ENCODE measurements at places on chromosomes 12 and 14.

GRCh38 chr12:59452259-59452658 lies 143.6 kb upstream of the SLC16A7 start:
- DNase-seq, result peak; percentile 58

- no peak for DNase-seq
Measured at GRCh38 chr12:34215213-34215892, 193.1 kb downstream of the ALG10 start.

GRCh38 chr14:105466531-105467248 lies 7.9 kb upstream of the CRIP2 start:
- no peak for DNase-seq

- DNase-seq, result no peak
Measured at GRCh38 chr14:83994020-83994419, 1535.9 kb upstream of the FLRT2 start.

DNA sequence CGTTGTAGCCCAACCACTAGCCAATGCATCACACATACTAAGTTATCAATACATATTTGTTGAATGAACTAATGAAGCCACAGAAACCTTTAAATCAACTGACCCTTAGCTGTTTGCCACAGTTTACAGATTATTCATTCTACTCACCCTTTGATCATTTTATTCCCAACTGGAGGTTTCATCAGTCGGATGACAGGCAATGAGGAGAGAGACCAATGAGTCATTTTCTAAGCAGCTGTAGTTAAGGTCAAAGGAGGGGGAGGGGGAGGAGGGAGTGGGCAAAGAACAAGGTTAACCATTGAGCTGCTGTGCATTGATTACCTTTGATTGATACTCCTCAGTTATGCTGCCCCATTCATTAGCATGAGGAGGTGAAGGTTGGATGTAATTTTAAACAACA lies 469.5 kb downstream of the VRK1 start:
- DNase-seq, result peak; percentile 76

DNA sequence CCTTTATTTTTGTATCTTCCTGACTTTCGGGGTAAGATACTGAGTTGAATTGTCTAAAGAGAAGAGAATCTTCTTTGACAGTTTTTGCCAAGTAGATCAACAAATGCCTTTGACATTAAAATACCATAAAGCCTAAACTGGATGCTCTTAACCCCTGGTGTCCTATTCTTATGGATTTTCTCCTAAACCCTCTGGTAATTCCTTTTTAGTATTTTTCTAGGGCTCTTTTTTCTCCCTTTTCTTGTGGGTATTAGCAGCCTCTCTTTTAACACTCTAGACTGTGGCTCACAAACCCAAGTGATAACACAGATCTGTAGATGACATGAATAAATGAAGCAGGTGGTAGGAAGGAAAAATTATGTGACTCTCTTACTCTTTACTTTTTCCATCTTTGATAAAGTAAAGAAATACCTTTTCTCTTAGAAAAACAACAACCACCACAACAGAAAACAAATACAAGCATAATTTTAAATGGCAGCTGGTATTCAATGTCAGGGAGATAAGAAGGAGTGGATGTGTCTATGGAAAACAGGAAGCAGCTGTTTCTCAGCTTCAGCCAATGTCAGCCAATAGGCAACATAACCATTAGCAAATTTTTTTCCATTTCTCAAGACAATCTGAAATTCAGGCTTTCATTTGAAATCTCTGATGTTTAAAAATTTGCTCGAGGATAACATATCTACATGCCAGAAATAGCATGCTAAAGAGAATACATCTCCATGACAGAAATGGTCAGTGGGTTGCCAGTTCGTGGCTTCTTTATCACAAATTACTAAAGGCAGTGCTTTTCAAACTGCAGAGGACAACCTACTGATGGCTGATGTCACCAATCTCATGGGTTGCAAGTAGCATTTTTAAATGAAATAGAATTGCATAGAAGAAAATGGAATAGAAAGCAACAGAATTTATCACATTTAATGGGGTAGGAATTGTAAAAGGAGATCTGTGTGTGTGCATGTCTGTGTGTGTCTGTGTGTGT lies 123.1 kb upstream of the KRR1 start:
- no peak for DNase-seq

GRCh38 chr14:69101331-69101826 lies 51.5 kb downstream of the DCAF5 start:
- DNase-seq, result peak; percentile 49

DNA sequence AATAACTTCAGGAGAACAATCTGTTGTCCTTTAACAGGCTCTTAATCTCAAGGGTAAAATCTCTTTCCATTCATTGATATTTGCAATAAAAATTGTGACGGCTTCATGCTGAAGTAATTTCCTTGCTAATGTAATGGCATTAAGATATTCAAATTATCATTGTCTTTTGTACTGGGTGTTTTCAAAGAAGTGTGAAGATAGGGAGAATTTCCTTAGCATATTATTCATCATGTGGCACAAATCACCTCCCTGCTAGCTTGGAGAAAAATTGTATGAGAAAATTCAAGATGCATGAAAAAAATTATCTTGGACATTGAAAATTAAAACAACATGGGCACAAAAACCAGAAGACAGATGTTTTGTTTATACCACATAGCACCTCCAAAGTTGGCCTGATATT lies 63.6 kb upstream of the ARID2 start:
- DNase-seq, result no peak

GRCh38 chr12:67274186-67274585 lies 5.0 kb downstream of the CAND1 start:
- no peak for DNase-seq

DNA sequence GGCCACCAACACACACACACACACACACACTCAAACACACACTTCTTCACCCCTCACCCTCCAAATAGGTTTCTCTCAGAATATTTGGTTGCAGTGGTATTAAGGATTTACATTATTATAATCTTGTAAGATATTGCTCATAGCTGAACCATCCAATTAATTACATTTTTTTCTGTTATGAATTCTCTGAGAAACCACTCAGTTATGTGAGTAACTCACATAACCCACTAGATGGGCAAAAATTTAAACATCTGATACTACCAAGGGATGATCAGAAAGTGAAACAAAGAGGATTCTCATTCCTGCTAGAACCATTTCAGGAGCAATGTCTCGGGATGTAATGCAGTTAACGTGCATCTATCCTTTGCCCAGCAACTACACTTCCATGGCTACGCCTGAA lies 31.6 kb downstream of the TMTC1 start:
- DNase-seq, result no peak

- no peak for DNase-seq
Measured at GRCh38 chr12:8831116-8831515, 8.7 kb downstream of the A2ML1 start.

GRCh38 chr14:104788161-104788818 lies 7.3 kb downstream of the AKT1 start:
- no peak for DNase-seq

GRCh38 chr14:99737956-99738667 lies 54.0 kb downstream of the CYP46A1 start:
- DNase-seq, result no peak

DNA sequence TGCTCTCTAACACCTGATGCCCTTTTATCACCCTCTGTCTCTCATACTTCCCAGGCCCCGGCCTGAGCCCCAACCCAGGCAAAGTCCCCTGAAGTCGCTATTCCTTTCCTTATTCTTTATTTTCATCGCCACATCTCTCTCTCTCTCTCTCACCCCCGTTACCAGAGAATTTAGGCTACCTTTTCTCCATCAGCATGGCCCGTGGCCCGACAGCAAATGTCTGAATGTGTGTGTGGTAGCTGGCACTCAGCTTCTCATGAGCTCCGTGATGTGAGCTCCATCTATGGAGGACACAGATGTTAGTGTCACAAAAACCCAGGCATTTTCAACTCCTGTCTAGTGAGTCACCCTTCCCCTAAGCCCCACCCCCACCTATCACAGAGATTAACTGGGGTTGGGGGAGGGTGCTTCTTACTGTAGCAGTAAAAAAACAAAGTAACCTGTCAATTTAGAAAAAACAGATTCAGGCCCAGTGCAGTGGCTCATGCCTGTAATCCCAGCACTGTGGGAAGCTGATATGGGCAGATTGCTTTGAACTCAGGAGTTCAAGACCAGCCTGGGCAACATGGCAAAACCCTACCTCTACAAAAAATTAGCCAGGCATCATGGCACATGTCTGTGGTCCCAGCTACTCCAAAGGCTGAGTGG lies 53.8 kb downstream of the VCPKMT start:
- DNase-seq, result peak; percentile 72

- DNase-seq, result no peak
Measured at GRCh38 chr12:130482448-130482847, 144.8 kb downstream of the PIWIL1 start.

DNA sequence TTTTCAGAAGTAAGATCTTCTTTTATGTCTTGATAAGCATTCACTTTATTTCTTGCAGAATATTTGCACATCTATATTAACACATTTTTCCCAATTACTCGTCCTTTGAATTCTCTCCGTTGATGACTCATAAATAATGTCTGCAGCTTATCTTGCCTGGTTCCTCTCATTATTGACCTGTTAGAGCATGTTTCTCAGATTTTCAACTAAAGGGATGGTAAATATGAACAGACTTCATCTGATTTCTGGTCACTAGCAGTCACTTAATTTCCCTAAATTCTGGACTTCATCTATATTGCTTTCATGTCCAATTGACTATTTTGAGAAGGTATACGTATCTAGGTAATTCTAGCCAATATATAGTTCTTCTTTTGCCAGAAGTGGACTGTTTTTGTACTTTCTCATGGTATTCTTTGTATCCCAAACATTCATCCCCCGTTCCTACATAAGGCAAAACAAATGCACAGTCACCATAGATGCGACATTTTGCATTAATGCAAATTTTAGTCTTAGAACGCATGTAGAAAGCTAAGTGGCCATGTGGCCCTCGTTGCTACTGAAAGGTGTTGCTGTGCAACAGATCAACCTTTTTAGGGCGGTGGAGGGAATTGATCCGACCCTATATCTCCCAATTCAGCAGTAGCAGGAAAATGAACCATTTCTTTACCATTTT lies 6.2 kb downstream of the PIK3C2G start:
- DNase-seq, result no peak

DNA sequence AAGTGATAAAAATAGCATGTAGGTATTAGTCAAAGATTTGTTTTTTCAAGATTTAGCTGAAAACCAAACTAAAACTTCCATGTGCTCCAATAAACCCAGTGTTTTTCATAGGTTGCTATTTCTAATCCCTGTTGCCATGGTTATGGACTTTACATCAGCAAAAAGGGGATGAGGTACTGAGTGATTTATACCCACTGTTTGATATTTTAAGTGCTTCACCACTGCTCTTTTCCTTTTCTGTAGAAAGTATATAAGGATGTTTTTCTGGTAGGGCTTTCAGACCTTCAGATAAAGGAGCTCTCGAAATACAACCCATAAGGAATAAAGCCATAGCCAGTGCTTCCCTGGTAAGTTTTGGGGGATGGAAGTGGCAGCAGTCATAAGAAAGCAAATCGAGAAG lies at the start of gene OTOGL:
Gene OTOGL, plus strand, starts transcription at position 279 of the 400 bp plus-strand sequence. CDS start 109,895 bp downstream, outside the sequence.
- DNase-seq, result no peak

GRCh38 chr14:39181693-39182047 lies 6.6 kb downstream of the PNN start:
- DNase-seq, result no peak

DNA sequence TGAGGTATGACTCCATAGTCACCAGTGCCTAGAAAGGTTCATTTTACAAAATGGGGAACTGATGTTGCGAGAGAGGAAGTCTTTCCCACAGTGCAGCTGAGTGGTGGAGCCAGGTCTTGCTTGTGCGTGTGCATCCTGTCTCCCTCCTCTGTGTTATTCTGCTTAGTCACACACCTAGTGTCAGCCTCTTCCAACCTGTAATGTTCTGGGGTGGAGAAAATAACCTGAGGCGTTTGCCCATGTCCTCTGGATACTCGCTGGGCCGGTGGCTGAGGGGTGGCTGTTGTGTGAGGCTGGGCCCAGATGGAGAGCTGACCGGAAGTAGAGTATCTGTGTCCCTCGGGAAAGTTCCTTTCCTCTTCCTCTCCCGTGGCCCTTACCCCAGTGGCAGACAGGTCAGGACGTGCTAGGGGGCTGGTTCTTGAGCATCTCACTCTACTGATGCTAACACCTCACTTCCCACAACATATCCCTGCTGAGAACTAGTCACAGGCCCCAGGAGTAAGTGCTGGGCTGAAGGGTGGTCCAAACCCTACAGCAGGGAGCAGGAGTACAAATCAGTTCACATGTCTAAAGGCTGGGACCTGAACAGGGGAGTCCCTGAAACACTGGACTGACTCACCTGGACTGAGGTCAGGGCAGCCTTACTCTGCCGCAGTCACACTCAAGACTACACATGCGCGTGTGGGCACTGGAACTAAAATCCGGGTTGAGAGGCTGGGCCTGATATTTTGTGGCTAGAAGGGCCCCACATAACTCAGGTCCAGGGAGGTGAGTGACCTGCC lies 7.0 kb downstream of the MLF2 start:
- DNase-seq, result no peak

DNA sequence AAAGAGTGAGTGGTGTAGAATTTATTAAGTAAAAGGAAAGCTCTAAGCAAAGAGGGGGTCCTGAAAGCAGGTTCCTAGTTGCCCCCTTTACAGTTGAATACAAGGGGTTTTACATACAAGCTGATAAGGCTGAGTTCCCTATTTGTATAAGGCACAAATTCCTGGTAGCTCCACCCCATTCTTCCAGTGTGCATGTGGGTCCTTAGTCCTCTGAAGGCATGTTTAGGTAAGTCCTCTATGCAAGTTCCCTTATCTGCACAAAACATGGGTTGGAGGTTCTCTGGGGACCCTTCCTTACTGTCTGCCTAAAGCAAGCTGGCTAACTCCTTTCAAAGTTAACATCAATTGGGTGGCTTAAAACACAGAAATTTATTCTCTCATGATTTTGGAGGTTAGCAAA lies 2.9 kb upstream of the FAR2 start:
- no peak for DNase-seq

DNA sequence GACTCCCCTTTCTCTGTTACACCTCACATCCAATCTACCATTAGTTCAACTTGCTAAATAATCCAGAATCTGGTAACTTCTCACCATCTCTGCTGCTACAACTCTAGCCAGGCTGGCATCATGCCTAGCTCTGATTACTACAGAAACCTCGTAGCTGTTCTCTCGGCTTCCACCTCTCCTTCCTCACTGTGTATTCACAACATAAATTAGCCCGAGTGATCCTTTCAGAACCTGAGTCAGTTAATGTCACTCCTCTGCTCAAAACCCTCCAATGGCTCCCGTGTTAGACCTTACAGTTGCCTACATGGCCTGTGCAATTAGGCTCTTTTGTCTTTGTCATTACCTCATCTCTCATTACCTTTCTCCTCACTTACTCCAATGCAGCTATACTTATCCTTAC lies 139.4 kb downstream of the PDE3A start:
- no peak for DNase-seq

- no peak for DNase-seq
Measured at GRCh38 chr14:30271811-30272323, 287.1 kb upstream of the G2E3 start.

- DNase-seq, result no peak
Measured at GRCh38 chr12:91603060-91603459, 420.4 kb upstream of the DCN start.

GRCh38 chr12:116735951-116736599 lies 1.8 kb downstream of the SPRING1 start:
- DNase-seq, result no peak

GRCh38 chr14:67004521-67004920 lies 184.7 kb upstream of the GARIN2 start:
- no peak for DNase-seq

Measured in RCC 7860 (cell line).